ENCODE measurements at places on chromosomes 1 and 21.

GRCh38 chr1:89311757-89312156 lies 39.1 kb upstream of the GBP5 start:
- no peak for DNase-seq

GRCh38 chr21:27519361-27519760 lies 552.5 kb upstream of the ADAMTS5 start:
- DNase-seq: no peak

GRCh38 chr1:238469146-238469631 lies 578.5 kb upstream of the ZP4 start:
- no peak for DNase-seq

GRCh38 chr1:239914751-239915231 lies 176.9 kb upstream of the FMN2 start:
- DNase-seq: no peak

GRCh38 chr21:15183813-15184257 lies 119.0 kb upstream of the NRIP1 start:
- DNase-seq: no peak

DNA sequence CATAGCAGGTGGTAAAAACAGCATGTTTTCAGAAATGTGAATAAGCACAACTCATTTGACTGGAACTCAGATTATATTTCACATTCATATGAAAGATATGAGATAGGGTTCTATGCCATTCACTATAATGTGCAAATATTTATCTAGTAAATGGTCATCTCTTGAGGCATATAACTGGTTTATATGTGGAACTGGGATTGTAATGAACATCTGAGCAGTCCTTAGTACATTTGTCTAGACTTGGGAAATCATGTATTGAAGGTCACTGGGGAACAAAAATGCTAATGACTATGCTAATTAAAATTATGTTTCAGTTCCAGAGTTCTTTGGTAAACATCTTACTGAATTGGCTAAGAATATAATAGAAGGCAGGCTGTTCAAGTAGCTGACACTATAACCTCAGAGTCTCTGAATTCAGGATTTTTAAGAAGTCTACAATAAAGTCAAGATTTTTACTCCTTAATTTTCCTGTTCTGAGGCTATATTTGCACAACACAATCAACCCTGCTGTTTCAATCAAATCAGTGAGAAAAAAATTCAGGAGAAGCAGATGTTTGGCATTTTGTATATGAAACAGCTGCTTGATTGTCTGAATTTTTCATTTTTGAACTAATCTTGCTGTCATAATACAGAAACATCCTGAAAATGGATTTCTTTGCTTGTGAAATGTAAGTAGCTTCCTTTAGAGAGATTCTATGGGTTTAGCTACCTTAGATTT lies 244.8 kb upstream of the RGS18 start:
- no peak for DNase-seq

- no peak for DNase-seq
These were observed 55.6 kb upstream of the CASZ1 start for GRCh38 chr1:10852018-10852417.

DNA sequence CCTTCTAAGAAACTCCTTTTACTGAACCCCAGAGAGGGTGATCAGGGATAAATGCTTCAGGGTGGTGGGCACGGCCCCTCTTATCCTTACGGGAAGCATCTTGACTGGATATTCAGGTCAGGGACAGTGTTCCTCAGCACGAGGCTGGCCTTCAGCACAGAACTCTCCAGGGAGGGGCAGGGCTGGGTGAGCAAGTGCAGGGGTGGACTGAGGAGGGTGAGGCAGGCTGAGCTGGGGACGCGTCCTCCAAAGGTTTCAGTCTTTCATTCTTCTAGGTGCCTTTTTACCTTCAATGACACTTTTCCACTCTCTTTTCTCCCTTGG lies 52.3 kb downstream of the RASSF5 start:
- DNase-seq: no peak

GRCh38 chr1:31054349-31054748 lies 11.2 kb downstream of the PUM1 start:
- no peak for DNase-seq

- DNase-seq: no peak
These were observed 27.3 kb downstream of the F3 start for GRCh38 chr1:94514095-94514727.

DNA sequence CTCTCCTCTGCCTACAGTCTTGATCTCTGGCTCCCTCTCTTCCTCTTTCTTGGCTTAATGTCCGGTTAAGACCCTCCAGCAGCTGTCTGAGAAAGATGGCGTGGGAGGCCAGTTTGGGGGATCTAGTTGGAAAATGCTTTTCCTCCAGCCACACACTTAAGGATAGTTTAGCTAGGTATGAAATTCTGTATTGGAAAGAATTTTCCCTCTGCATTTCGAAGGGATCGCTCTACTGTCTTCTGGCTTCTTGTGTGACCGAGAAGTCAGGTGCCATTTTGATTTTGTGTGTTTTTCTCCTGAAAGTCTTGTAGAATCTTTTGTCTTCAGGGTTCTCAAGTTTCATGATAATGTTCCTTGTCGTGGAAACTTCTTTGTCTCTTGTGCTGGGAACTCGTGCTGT lies 28.0 kb downstream of the PRKCZ start:
- no peak for DNase-seq

DNA sequence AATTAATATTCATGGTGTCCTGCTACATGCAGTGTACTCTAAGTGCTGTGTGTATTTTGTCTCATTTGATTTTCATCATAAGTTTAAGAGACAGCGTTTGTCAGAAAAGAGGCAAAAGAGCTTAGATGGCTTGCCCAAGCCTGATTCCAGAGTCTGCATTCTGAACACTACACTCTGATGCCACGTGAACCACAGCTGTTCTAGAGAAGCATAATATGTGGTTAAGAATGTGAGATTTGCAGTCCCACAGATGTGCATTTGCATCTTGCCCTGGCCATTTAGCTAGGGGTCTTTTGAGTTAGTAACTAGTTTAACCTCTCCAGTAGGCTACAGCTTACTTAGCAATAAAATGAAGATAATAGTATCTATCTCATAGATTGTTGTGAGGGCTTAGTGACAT lies 9.2 kb upstream of the GADD45A start:
- DNase-seq: no peak

GRCh38 chr21:45074818-45075595 lies 627 bp downstream of the ADARB1 start:
- no peak for DNase-seq

DNA sequence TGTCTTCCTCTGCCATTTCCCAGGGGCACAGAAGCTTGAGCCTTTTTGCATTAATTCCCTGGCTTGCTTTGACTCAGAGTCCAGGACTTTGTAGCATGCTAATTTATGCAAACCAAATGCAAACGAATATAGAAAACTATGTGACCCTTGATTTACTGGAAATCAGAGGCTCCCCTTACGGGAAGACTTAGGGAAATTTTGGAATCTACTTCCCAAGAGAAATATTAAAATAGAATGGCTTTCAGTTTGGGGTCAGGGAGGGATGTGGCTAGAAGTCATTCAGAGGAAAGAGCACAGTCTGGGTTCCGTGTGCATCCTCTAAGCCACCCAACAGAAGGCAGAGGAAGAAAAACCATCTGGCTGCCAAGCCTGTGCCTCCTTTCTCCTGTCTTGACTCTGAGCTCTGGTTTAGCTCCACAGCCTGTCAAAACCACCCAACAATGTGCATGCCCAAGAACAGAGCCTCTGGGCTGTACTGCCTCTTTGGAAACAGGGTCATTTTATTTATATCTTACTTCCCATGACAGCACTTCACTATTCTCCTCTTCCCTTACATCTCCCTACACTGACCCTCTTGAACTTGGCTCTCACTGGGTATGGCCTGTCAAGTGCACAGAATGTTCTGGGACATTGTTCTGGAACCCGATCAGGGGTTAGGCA lies 30.1 kb downstream of the ATF3 start:
- DNase-seq: no peak

- DNase-seq: no peak
These were observed 62.2 kb upstream of the GRIK3 start for GRCh38 chr1:37096523-37096922.

DNA sequence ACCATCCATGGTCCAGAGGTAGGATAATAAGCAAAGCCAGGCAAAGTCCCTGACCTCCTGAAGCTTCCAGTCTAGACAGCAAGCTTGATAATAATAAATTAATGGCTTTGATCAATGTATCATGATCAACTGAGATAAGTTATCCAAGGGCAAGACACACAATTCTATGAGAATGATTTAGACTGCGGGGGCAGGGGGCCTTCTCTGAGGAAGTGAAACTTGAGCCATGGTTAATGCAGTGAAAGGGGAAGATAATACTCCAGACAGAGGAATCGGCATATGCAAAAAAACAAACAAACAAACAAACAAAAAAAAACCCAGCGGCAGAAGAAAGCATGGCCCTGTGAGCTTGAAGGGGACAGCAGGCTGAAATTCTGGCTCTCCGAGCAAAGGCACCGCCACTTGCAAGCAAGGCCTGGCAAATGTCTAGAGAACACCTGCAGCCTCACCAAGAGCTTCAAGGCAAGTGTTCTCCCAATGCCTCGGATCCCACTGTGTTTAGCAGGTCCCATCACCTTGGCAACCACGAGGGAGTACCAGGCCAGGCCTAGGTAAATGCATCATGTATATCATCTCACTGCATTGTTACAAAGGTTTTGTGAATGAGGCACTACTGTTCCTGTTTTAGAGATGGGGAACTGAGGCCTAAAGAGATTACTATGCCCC lies 24.9 kb downstream of the CSMD2 start:
- no peak for DNase-seq

GRCh38 chr1:174800216-174800851 lies 199.4 kb upstream of the CACYBP start:
- no peak for DNase-seq

DNA sequence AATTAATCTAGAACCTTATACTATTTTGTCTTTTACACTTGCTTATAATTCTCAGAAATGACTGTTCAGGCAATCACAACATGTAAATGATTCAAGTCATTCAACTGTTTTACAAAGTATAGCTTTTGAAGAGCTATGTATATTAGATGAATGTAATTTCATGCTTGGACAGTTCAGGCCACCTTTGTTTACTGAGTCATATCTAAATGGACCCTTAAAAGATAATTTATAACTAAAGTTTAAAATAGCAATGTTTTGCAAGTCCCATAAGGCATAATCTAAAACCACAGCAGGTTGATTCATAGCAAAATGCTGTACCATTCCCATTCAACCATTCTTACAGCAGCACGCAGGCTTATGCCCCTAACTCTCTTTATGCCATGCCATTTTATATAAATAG lies 64.8 kb downstream of the PIK3R3 start:
- DNase-seq: no peak

GRCh38 chr1:17648457-17649145 lies 106.5 kb upstream of the ACTL8 start:
- DNase-seq: no peak

- DNase-seq: no peak
These were observed 20.0 kb downstream of the H3-3A start for GRCh38 chr1:226082587-226082917.

- no peak for DNase-seq
These were observed 59.7 kb upstream of the PSEN2 start for GRCh38 chr1:226810681-226811080.

DNA sequence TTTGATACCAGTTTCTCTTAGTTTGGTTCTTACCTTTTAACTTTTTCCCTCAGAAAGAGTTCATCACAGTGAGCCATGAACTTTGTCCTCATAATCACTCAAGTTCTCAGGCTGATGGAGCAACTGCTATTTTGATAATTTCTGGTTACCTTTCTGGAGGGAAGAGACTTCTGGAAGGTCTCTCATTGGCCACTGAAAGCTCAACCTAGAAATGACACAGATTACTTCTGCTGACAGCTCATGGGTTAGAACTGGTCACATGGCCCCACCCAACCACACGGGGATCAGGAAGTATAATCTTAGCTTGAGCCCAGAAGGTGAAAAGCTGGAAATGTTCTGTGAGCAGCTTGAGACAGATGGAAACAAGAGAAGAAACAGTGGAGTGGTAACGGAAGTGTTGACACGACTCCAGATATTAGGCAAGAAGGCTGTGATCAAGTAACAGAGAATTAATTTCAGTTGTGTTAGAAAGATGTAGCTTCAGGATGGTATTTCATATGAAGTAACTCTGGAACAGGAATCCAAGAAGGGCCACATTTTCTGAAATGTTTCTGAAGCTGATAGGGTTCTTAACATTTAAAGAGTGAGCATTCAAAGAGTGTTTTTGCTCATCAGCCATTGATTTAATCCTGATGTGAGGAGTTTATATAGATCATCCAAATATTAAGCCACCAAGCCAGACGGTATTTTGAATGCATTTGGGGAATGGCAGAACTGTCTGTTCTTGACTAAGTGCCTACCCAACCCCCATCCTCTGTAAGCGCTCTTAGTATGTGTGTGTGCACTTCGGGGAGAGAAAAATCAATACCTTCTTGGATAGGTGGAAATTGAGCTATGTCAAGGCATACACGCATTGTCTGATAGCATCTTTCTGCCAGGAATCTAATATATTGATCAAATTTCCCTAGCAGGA lies 21.9 kb upstream of the XPR1 start:
- no peak for DNase-seq

- DNase-seq: no peak
These were observed 14.3 kb upstream of the EDN2 start for GRCh38 chr1:41498804-41499203.

DNA sequence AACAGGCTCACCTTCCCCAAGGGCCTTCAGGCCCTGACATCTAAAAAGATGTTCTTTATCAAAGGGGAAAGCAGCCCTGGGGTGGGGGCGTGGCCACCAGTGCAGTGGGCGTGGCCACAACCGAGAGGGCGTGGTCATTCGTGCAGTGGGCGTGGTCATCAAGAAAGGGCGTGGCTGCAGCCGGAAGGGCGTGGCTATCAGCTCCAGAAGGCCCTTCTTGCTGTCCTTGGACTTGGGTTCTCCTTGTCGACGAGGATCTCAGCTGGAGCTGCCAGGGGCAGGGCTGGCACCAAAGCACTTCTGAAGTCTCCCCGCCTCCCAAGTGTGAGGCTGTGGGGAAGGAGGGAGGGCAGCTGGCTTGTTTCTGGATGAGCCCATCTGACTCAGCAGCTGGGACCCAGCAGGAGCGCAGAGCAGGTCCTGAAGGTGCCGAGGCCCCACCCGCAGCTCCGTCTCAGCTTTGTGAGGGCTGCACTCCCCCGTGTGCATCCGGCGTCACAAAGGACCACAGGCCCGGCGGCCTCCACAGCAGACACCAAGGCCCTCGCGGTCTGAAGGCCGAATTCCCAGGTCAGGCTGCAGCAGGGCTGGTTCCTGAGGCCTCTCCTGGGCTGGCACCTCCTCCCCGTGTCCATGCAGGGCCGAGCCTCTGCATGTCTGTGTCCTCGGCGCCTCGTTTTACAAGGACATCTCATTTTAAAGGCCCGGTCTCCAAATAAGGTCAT lies 12.8 kb downstream of the PDE9A start:
- DNase-seq: no peak

DNA sequence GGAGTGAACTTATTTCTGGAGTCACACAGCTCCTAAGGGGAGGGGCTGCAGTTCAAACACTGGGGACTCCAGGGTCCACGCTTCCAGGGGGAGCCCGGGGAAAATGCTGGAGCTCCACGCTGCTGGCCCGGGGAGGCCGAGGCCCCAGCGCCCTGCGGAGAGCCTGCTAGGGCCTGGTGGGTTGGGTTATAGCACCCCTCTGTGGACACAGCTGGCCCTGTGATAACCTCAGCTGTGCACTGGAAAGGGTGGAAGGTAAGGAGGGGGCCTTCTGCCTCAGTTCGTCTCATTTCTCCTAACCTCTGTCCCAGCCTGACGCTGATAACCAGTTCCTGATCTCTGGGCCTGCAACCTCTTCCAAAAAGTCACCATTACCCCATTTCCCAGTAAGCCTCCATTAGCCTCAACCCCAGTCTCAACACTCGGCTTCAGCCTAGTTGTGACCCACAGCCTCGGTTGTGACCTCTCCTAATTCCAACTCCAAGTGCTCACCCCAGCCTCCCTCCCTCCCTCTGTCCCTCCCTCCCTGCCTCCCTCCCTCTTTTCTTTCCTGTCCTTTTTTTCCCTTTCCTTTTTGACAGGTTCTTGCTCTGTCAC lies 7.1 kb downstream of the NBL1 start:
- no peak for DNase-seq

GRCh38 chr1:212482637-212483441 lies 50.1 kb downstream of the NENF start:
- DNase-seq: no peak

Data from stimulated activated CD4-positive, alpha-beta T cell treated with anti-CD3 and anti-CD28 coated beads, Interleukin-1b, Interleukin-23, amount 100 ng/mL, for 4 hours (primary cell).